ENCODE measurements at places on chromosomes 11 and 22.

GRCh38 chr11:96205460-96205809 is 137.6 kb downstream of the MAML2 start:
- H3K4me1 ChIP-seq, result peaks cover 52% of the 10 kb centered on the region
- peak overlapping the region; percentile 44 for H3K27ac ChIP-seq
- H3K36me3 ChIP-seq, result no peaks in the 10 kb centered on the region

- no peak overlapping the region for H3K27ac ChIP-seq
- no peak overlapping the region for H3K4me3 ChIP-seq
- no peaks in the 10 kb centered on the region for H3K4me1 ChIP-seq
- no peaks in the 10 kb centered on the region for H3K27me3 ChIP-seq
- no peak for DNase-seq
Observed at GRCh38 chr11:27317751-27318150, 45.3 kb downstream of the CCDC34 start.

DNA sequence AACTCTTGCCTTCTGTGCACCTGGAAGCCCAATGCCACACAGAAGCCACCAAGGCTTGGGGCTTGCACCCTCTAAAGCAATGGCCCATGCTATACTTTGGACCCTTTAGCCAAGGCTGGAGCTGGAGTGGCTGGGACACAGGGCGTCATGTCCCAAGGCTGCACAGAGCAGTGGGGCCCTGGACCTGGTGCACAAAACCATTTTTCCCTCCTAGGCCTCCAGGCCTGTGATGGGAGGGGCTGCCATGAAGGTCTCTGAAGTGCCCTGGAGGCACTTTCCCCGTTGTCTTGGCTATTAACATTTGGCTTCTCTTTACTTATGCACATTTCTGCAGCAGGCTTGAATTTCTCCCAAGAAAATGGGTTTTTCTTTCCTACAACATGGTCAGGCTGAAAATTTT is 20.6 kb upstream of the TMEM45B start:
- H3K27ac ChIP-seq, result no peak overlapping the region
- H3K4me3 ChIP-seq, result no peak overlapping the region

DNA sequence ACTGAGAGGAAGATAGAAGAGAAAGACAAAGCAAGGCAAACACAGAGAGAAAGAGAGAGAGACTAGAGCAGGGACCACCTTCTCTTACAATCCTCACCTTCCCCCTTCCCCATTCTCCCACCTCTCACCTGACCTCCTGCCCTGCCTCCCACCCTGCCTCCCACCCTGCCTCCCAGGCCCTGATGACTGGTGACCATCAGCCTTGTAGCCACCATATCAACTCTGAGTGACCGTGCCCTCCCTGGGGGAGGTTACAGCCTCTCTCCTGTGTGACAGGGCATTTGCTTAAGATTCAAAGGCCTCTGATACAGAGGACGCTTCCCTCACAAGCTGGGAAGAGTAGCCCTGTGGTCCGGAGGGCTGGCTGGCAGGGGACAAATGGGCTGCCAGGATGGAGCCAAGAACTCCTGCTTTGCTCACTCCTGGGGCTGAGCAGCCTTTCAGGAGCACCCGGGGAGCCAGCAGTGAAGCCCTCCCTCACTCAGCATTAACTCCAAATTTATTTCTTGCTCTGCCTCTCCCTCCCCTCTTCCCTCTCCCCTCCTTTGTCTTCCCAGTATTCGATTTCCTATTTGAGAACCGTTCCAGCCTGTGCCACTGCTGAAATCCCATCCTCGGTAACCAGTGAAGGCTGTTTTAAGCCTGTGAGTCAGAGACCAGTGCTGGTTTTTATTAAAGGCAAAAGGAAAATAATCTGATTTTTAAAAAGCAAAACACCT is 125.2 kb upstream of the SYT13 start:
- H3K36me3 ChIP-seq, result no peaks in the 10 kb centered on the region
- H3K27ac ChIP-seq, result no peak overlapping the region
- no peak overlapping the region for H3K4me3 ChIP-seq
- DNase-seq, result no peak
- no peaks in the 10 kb centered on the region for H3K4me1 ChIP-seq
- peaks cover 11% of the 10 kb centered on the region for H3K27me3 ChIP-seq

- no peak for DNase-seq
- H3K4me3 ChIP-seq, result no peak within 1 kb of the TSS
- no peaks in the 10 kb centered on the region for H3K27me3 ChIP-seq
- no peak within 1 kb of the TSS for H3K27ac ChIP-seq
Observed at GRCh38 chr11:67455054-67455453, at the start of gene CABP4. CABP4 (plus strand) TSS chr11:67455354; CDS start chr11:67455424, 70 bp downstream.

GRCh38 chr11:78733031-78733430 is 158.4 kb upstream of the NARS2 start:
- H3K4me1 ChIP-seq, result no peaks in the 10 kb centered on the region
- H3K36me3 ChIP-seq, result no peaks in the 10 kb centered on the region
- H3K27me3 ChIP-seq, result no peaks in the 10 kb centered on the region

DNA sequence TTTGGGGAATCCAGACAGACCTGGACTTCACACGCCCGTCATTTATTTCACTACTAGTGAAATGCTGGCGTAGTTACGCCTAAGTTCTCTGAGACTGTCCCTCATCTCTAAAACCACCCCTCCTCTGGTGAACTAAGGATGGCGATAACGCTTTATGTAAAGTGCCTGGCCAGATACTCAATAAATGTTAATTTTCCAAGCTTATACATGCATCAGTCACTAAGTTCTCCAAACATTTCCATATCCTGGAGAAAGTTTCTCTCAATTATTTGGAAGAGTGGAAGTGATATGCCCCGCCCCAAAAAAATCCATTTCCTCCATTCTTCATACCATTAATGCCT is 1.1 kb upstream of the FBXO3 start:
- H3K27ac ChIP-seq, result no peak overlapping the region
- H3K4me1 ChIP-seq, result peaks cover 22% of the 10 kb centered on the region
- H3K27me3 ChIP-seq, result no peaks in the 10 kb centered on the region
- no peak overlapping the region for H3K4me3 ChIP-seq

DNA sequence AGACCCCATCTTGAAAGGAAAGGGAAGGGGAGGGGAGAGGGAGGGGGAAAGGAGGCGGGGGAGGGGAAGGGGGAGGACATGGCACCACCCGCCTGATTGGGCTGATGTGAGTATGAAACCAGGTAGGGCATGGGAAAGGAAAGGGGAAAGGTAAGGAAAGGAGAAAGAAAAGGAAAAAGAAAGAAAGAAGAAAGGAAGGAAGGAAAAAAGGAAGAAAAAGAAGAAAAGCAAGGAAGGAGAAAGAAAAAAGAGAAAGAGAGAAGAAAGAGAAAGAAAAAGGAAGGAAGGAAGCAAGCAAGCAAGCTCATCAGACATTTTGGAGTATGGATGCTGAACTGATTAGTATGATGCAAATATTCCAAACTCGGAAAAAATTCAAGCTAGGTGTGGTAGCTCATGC is 36.0 kb upstream of the TFIP11 start:
- DNase-seq, result no peak
- H3K4me1 ChIP-seq, result peaks cover under 1% of the 10 kb centered on the region
- H3K36me3 ChIP-seq, result no peaks in the 10 kb centered on the region
- no peak overlapping the region for H3K27ac ChIP-seq

GRCh38 chr11:9754010-9754471 is 90.2 kb downstream of the SWAP70 start:
- H3K36me3 ChIP-seq, result no peaks in the 10 kb centered on the region
- H3K27me3 ChIP-seq, result no peaks in the 10 kb centered on the region
- peaks cover 14% of the 10 kb centered on the region for H3K4me1 ChIP-seq
- no peak overlapping the region for H3K4me3 ChIP-seq
- no peak overlapping the region for H3K27ac ChIP-seq
- no peak for DNase-seq

DNA sequence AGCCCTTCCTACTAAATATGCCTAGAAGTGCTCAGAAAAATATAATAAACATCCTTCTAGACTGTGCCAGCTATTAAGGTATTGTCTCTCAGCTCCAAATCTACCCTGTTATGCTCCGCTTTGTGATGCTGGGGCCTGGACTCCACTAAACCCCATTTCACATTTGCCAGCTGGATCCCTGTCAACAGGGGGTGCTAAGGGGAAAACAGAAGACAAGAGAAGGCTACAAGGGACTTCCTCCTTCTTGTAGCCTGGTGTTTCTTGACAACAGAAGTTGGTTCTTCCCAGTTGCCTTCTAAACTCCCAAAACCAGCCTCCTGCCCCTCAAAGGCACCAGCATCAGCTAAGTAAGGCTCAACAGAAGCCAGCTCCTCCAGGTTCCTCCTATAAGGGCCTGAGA is 5.2 kb downstream of the NUMA1 start:
- DNase-seq, result no peak
- H3K27me3 ChIP-seq, result no peaks in the 10 kb centered on the region
- H3K4me3 ChIP-seq, result no peak overlapping the region
- H3K4me1 ChIP-seq, result peaks cover 6% of the 10 kb centered on the region

DNA sequence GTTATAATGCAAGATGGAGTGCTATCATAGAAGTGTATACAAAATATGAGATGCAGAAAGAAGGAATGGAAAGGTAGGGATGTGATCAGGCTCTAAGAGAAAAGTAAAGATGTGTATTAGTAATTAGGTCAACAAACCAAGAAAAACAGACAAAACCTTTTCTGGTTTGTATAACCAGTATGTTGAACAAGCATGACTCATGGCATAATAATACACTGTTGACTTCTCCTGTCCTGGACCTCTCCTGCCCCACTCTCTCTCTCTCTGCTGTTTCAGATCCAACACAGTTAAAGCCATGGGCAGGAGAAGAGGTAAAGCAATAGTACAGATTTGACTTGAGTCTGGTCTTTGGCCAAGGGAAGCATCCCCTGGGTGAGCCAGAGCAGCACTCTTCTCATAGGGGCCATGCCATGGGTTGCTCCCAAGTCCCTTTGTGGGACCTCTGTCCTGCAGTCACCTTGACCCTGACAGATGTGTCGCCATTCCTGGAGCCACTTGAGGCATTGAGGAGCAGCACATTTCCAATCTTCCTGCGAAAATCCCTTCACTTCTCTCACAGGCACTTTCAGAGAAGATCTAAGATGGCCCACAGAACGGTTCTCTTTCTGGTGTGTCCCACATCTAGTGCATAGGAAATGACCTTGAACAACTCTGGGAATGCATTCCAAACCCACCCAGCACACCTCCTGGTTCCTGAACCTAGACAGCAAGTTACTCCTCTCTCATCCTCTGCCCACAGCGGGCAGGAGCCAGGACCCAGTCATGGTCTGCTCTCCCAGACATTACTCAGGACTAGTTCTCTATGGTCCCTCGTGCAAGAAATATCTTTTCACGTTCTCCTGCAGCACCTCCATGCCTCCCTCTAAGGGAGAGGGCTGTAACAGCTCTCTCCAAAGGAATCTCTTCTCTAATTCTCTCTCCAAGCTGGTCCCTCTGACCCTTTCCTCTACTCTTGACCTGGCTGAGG is 58.2 kb upstream of the PRSS23 start:
- H3K27me3 ChIP-seq, result no peaks in the 10 kb centered on the region
- no peak overlapping the region for H3K27ac ChIP-seq
- no peak for DNase-seq
- H3K36me3 ChIP-seq, result no peaks in the 10 kb centered on the region

GRCh38 chr11:11848891-11849746 is 7.3 kb downstream of the USP47 start:
- H3K4me1 ChIP-seq, result peaks cover 37% of the 10 kb centered on the region
- DNase-seq, result peak; percentile 36
- H3K4me3 ChIP-seq, result no peak overlapping the region
- no peak overlapping the region for H3K27ac ChIP-seq
- no peaks in the 10 kb centered on the region for H3K27me3 ChIP-seq

All from effector memory CD4-positive, alpha-beta T cell (primary cell).